ENCODE measurements at places on chromosomes 1 and 21.

- DNase-seq, result no peak
These were observed 103.7 kb downstream of the PRDM16 start for GRCh38 chr1:3172431-3173380.

- no peak for DNase-seq
These were observed 430 bp downstream of the WASF2 start for GRCh38 chr1:27489501-27489972.

DNA sequence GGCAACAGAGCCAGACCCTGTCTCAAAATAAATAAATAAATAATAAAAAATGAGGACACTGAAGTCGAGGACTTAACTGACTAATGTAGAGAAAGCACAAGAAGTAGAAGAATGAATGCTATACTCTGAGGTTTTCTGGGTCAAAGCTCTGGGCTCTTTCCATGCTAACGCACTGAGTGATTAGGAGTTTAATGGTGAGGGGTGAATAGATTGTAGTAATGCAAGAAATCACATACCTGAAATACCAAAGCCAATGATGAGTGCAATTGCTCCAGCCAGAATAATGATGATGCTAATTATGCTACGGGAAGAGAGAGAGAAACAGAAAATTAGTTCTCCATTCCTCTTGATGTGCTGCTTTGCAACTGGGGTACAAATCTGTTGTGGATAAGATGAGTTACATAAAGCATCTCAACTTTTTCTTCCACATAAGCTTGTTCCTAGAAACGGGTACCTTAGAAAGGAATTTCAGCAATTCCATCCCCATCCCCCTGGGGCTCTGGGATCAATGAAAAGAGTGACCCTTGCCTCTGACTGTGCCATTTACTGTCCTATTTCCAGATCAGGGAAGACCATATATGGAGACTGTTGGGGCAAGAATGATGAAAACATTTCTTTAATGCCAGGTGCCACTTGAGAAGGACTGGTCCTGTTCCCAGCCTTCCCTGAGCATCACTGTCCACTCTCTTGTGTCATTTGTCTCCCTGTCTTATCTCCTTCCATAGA is 40.7 kb downstream of the VTCN1 start:
- no peak for DNase-seq

DNA sequence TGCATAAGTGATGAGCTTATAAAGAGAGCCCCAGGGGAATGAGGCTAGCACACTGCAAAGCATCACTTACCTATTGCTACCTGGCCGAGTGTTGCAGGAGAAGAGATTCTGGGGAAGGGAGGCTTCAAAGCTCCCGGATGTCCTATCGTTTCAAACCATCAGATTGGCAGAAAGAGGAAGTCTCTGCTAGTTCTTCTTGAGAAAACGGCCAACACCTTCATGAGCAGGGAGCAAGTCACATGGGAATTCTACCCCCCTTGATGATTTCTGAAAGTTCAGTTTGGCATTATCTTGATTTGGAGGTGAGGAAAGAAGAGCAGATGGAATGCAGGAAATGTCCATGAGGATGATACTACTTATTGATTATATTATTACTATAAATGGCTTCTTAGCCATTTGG is 16.2 kb downstream of the SYF2 start:
- DNase-seq, result no peak

DNA sequence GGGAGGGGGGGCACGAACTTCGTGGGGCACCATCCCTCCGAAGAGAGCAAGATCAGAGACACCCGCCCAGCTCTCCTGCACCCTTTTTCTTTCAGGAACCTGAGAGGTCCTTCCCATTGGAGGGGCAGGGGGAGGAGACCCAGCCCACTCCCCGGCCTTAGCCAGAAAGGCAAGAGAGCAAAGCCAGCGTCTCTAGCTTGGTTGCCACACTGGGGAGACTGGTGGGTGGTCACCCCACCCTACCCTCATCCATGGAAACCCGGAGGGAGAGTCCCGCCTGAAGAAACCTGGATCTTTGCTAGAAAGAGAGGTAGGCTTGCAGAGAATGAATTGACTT is 246 bp downstream of the ATP2B4 start:
- no peak for DNase-seq

DNA sequence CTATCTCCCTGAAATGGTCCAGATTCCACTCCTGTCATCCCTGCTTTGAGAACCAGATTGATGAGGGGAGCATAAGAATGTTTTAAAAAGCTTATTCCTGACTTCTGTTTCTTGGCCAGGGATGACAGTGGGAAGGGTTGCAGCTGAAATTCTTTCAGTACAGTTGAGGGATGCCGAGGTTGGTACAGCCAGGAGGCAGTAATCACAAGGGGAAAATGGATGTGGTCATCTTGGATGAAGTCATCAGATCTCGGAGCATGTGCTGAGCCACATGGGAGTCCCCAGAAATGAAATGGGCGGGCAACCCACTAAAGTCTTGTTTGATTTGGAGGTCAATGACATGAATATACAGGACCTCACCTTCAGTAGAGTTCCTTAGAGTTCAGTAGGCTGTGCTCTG is 18.7 kb upstream of the PLA2G2E start:
- DNase-seq, result no peak

DNA sequence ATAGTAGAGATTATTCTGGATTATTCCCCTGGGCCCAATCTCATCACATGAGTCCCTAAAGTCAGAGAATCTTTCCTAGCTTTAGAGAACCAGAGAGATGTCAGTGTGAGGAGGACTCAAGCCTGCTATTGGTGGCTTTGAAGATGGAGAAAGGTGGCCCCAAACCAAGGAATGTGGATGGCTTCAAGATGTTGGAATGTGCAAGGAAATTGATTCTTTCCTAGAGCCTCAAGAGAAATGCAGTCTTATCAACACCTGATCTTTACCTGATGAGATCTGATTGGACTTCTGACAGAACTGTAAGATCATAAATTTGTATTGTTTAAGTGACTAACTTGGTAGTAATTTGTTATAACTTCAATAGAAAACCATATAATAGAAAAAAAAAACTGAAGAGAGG is 51.0 kb downstream of the NME7 start:
- no peak for DNase-seq

DNA sequence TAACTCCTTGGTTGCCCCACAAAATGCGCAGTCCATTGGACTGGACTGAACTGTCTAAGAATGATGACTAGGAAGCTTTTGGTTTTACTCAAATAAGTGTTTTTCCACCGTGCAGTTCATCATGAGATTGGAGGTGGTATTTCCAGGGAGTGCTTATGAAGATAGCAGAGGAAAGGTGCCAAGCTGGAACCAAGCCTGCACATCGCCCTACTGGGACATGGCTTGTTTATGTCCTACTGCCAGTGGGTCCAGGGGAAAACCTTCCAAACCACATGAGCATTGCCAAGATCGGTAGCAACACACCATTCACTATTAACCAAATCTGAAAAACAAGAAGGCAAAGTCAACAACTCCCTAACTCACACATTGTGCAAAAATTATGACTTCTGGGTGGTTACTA is 54.7 kb upstream of the DSCAM start:
- no peak for DNase-seq

Measured in activated CD4-positive, CD25-positive, alpha-beta regulatory T cell treated with anti-CD3 and anti-CD28 coated beads, Interleukin-2, amount 50 U/mL, for 16 hours (primary cell).